ENCODE measurements at places on chromosomes 5 and 9.

DNA sequence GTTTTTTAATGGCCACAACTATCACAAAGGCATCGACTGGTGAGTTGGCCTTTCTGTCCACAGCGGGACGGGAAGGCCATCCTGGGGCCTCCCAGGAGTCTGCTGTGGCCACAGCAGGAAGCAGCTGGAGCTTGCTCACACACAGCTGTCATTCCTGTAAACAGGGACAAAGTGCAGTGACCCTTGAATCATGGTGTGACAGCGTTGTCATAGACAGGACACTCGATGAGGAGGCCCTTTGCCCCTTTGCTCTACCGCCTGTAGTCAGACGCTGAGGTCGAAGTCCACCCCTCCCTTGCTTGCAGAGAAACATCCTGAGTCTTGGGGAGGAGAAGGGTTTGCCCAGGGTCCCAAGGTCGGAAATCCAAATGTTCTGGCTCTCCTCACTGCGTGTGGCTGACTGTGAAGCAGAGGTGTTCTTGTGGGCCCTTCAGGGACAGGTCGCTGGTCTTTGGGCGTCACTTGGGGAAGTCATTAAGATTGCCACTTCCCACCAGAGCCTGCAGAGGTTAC, 35.1 kb downstream of the NDST1 start:
- no peak for DNase-seq

DNA sequence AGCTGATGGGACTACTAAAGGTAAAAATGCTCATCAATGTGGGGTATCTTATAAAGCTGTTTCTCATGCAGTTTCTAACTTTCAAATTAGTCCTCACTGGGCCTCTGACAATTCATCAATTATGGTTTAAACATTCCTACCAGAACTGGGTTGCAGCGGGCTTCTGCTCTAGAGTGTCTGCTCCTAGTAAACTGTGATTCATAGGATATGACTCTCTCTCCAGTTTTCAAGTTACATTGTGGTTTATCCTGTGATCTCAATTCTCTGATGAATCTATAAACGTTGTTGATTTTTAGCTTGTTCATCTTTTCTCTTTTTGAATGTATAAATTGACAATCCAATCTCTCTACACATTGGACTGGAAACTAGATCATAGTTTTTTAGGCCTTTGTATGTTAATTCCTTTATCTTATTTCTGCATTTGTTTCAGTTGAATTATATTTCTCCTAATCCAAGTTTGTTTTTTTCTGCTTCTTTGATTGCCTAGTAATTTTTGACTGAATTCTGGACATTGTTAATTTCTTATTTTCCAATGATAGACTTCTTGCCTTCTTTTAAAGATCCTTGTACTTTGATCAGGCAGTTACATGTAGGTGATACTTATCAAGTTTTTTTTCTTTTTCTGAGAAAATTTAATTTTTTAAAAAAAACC, 822.6 kb downstream of the TLE1 start:
- DNase-seq, result no peak

- DNase-seq, result peak; percentile 57
These were observed 726 bp downstream of the DAP start for GRCh38 chr5:10760096-10760920.

DNA sequence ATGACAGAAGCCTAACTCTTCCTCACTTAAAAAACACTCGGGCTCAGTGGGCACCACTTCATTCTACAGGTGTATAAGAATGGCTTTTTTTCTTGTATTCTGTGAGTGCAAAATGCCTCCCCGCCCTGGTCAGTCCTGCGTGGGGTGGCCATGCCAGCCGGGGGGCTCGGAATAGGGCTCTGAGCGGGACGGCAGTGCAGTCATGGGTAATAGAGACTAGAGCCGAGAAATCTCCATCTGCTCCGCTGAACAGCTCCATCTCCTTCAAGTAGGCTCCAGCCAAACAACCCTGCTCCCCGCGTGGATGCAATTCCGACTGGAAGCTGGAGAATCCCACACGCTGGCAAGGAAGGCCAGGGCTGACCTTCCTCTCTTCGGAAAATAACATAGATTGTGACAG, 317.0 kb upstream of the IRX4 start:
- no peak for DNase-seq

DNA sequence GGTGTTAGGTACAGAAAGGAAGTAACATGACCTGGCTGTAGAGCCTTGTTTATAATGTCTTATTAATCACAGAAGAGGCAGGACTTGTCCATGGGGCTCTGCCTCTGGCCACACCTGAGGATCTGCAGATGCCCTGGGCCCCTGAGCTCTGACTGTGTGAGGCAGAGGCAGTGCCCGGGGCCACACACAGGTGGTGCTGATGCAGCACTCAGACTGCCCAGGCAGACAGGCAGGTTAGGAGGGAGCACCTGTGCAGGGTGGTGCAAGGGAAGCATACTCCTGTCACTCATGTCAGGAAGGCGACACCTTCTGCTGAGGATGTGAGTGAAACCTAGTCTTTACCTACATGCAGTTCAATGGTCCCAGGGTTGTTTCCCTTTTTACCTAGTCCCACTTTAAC, 88.7 kb downstream of the CFAP90 start:
- DNase-seq, result no peak

DNA sequence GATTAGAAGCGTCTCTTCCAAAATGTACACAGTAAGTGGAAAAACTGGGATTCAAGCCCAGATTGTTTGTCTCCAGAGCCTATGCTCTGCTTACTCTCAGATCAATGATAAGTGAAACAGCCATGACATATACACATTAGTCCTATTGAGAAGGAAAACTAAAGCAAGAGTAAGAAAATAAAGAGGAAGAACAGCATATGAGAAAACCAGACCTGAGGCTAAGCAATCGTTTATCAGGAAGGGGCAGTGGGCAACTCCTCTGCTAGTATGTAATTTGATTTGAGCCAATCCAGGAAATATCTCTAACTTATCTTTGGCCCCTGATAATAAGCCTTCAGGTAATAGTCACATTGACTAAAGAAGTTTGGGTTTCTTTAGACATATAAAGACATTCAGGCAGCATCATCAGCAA, 789.9 kb upstream of the C9orf72 start:
- no peak for DNase-seq

DNA sequence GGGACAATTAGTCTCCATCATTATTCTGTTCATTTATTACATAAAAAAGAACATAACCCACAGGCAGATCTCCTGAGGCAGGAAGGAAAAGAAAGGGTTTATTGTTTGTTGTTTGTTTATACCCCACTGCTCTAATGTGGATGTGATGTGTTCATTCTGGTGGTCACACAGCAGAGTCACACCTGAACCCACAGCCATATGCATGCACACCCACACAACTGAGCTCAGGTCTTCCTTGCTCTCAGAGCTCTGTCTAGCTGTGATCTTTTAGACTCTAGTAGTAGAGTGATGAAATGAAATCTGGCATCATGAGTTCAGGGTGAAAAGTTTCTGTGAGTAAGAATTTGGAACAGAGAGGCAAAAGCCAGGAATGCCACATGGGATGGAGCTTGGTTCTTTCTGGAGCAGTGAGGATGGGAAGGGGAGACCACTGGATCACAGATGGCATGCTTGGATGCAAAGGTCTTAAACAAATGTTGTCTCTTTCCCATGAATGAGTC, 227.0 kb downstream of the PAPPA start:
- no peak for DNase-seq

DNA sequence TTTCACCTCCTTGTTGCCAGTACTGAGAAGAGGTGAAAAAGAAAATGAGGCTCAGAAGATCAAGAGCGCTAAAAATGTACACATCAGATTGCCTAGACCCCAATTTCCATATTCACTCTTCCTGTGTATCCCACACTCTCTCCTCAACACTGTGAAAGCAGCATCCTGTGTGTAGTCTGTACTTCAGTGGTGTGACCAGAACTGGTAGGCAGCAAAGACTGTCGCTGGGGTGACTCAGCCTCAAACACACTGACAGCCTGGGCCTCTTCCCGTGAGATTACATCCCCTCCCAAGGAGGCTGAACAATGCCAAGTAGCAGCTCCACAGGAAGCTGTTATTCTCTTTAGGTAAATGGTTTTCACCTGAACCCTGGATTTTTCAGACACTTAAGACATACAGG, 135.5 kb downstream of the CCDC192 start:
- DNase-seq, result no peak

DNA sequence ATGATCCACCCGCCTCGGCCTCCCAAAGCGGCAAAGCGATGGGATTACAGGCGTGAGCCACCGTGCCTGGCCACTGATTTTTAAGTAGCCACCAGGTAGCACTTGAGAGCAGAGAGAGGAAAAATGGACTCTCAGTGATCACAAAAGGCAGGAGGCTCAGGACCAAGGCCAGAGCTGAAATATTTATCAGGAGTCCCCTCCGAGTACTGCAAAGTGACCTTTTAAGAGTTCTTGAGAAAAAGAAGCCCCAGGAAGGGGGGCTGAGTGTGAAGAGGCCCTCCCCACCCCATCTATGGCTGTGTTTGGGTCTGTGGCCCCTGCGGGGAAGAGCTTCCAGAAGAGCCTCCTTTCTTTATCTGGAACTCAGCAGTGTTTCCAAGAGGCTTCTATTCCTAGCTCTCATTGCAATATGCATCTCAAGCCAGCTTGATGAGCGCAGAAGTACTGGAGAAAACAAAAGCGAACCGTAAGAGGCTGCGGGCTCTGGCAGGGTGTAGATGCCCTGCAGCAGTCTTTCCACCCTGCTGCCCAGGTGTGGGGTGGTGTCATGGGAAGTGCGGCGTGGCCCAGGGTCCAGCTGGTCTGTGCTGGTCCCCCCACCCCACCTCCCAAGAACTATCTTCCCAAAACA, 75.5 kb upstream of the CDK20 start:
- no peak for DNase-seq

- no peak for DNase-seq
These were observed 250.3 kb upstream of the SEMA6A start for GRCh38 chr5:116824751-116825438.

- DNase-seq, result no peak
These were observed 48.4 kb downstream of the CFAP77 start for GRCh38 chr9:132458432-132458831.

GRCh38 chr9:128703616-128704355, 1.5 kb downstream of the PKN3 start:
- DNase-seq, result no peak

All from NAMALWA (cell line).